ENCODE measurements at places on chromosomes 3 and 15.

DNA sequence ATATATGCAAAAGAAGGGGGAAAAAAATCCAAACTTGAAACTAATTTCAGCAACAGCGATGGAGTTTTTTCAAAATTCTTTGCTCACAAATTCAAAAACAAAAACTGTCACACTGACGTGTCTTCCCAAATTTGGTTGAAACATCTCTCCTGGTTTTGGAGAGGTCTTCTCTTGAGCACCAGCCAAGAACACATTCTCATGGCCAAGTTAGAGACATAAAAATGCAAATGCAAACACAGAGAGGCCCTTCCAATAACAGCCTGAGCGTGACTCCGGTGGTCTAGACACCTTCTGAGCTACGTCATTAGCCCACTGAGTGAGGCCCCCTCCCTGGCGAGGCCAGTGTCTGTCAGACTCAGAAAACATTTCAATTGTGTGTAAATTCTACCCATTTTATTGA, 436.0 kb upstream of the PROK2 start:
- DNase-seq: no peak

DNA sequence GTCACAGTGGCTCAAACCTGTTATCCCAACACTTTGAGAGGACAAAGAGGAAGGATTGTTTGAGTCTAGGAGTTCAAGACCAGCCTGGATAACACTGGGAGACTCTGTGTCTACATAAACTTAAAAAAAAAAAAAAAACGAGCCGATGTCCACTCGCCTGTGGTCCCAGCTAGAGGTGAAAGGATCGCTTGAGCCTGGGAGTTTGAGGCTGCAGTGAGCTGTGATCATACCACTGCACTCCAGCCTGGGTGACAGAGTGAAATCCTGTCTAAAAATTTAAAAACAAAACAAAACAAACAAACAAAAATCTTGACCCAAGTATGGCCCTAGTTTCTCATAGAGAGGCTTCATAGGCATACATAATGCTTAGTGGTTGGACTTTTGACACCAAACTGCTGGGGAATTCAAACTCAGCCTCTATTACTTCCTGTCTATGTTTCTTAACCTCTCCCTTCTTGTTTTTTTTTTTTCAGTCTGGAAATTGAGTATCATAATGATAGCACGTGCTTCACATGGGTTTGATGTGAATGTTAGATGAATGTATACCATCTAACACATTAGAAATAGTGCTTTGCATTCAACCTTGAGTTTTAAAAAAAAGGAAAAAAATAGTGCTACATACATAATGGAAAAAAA, 46.4 kb upstream of the CAPN7 start:
- DNase-seq: no peak

GRCh38 chr3:117562000-117562399, 852.4 kb downstream of the TUSC7 start:
- DNase-seq: no peak

DNA sequence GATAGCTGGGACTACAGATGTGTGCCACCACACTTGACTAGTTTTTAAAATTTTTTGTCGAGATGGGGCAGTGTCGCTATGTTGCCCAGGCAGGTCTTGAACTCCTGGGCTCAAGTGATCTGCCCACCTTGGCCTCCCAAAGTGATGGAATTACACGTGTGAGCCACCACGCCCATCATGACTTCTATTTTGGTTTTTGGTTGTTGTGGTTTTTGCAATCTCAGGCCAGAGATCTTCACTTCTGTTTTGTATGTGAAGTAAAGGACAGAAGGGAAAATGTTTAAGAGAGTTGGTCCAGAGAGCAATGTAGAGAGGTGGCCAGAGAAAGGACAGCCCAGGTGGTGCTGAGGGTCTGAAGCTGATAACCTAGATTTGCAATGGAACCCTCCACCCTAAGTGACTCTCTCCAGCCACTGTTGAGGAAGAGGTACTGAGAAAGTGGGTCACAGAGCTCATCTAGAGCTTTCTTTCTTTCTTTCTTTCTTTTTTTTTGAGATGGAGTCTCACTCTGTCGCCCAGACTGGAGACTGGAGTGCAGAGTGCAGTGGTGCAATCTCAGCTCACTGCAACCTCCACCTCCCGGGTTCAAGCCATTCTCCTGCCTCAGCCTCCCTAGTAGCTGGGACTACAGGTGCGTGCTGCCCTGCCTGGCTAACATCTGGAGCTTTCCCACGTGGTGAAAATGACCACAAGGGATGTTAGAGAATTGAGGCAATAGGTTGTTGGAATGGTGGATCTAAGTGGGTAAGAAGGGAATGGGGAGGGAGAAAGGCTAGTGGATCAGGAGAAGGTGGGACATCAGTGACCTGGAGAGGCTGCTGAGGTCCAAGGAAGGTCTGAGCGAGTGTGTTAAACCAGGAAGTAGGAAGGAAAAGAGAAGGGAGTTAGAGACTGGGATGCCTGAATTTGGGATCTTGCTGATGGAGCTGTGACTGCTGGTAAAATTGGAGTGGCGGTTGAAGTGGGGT, 22.4 kb upstream of the SEMA4B start:
- DNase-seq: no peak

DNA sequence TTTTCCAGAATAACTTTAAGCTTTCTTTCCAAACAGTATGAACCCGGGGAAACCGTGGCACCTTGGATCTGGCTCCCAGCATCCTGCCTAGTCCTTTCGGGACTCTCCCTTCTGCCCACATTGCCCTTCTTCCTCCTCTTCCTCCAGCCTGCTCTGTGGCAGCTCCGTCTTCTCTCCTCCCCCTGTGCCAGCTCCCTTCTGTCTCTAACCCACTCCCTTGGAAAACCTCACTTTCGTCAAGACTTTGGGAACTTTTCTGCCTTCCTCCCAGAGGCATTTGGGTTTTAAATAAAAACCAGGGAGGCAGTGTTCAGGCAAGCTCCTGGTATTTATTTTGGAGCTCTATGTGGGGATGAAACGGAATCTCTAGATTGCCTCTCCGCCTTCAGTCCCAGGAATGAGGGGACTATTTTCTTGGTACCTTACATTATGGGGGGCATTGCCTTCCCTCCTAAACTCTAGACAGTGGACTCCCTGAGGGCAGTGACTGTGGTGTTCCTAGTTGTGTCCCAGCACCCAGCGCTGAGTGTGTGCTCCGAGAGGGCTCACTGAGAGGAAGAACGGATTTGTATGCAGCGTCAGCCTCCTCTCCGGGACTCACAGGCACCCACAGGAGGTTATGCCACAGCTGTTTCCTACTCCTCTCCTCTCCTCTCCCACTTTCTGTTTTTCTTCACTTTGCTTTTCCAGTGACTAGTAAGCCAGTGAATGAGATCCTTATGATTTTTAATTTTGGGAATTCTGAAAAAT, 105.4 kb upstream of the MRPS22 start:
- DNase-seq: no peak

Measured in NK-92 treated with Interleukin-12 subunit alpha and Interleukin-12 subunit beta, amount 100 ng/mL, for 24 hours (cell line).